ENCODE measurements at places on chromosomes 1 and 21.
A peak's percentile ranks its signal among the peaks of the same experiment; 100 is the strongest.

GRCh38 chr1:172219966-172220365 is 200.5 kb upstream of the C1orf105 start:
- DNase-seq = no peak

- DNase-seq = no peak
Observed at GRCh38 chr1:192700834-192701271, 64.9 kb downstream of the RGS13 start.

GRCh38 chr1:170252851-170253579 is 107.3 kb downstream of the NTMT2 start:
- no peak for DNase-seq

- no peak for DNase-seq
Observed at GRCh38 chr1:118963456-118964430, 24.4 kb downstream of the TBX15 start.

DNA sequence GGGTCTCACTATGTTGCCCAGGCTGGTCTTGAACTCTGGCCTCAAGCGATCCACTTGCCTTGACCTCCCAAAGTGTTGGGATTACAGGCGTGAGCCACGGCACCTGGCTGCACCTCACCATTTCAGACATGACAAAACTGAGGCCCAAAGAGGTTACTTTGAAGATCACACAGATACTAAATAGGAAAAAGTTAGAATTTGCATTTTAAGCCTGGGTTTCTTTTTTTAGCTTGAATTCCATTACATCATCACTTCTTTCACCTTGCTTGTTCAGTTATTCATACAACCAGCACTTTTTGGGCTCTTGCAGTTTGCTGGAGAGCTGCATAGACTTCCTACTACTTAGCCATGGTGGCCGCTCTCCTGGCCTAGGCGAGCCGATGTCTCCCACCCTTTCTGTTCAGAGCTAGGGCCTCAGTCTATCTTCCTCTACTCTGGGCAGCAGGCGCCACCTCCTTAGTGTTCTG is 16.3 kb upstream of the CD2 start:
- DNase-seq = peak; percentile 65

Measured in activated CD4-positive, alpha-beta T cell treated with anti-CD3 and anti-CD28 coated beads for 48 hours (primary cell).